ENCODE measurements at places on chromosomes 12 and 14. TPM values are rescaled to one million over a fixed set of nuclear protein-coding genes. Genes with fewer than 3 reads are reported as not detected.

DNA sequence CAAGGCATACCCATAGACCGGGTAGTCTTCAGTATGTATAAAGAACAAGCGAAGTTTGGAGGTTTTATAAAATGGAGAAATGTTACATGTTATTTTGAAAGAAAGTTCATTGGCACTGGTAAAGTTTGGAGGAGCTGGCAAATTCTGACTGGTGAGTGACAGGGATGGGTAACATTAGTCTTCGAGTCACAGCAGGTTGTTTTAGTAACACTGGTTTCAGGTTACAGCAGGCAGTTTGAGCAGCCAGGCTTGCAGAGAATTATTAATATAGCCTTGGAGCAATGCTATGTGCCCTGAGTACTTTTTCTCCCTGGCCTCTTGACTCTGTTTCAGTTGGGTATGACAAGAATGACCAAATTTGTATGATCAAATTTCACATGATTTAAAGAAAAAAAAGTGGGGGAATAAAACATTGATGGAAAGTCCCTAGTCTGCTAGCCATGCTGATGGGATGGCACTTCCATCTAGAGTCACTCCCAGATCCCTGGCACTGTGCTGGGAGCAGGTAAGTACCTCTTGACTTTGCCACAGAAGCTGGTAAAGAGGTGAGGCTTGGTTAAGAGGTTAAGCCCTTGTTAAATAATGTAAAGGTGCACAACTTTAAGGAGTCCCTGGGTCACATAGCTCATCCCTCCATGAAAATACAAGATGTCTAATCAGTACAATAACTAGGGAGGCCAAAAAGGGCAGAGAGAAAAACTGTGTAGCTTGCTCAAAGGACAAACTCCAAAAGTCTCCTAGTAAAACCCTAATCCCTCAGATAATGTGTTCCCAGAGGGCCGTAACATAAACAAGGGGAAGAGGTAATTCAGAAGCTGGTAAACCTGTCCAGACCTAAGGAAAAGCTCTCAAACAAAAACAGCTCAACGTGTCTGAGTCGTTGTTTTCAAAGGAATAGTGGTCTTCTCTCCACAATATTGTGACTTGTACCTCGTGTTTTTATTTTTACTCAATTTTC, 12.7 kb upstream of the SVOP start:
- DNase-seq, result no peak

DNA sequence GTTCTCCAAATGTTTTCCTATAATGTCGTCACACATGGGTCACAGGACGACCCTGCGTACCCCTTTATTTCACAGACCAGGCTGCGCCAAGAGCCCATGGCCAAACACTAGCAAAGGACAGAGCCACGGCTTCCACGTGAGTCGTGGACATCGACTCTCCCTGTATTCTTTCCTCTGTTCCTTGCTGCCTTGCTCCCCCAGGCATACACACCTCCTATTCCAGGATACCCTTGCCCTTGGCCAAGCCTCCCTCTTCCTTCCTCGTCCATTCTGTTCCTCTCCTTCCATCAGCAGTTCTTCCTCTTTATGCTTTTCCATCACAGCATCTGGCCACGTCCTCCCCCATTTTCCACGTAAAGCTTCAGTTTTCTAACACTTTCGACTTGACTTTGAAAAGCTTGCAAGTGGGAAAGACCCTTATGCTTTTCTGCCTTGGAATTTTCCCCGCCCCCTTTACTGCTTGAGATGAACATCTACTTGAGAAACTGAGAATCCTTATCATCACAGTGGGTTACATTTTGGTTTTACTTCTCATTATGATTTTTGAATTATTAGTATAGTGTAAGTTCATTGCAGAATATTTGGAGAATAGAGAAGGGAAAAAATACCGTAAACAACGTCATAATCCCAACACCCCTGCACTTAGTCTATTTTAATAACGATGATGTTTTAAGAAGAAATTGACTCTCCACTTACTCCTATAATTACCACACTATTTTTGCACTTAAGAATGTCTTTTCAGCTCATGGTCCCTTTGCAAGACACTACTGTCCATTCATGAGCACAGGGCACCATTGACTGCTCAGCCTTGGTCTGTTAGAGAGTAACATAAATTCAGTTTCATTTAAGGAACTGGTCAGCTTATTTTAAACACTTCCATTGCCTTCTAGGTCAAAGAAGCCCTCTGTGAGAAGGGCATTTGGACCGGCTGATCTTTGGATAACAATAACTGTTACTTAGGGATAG, 15.8 kb upstream of the NINJ2 start:
- no peak for DNase-seq

GRCh38 chr14:24398293-24398652, 530 bp upstream of the NYNRIN start:
- DNase-seq, result no peak

GRCh38 chr12:8513256-8513655, at the start of gene CLEC4D:
TSS of gene CLEC4D (plus strand) at chr12:8513503. CDS start at chr12:8513733, 230 bp downstream.
- DNase-seq, result no peak

The GPR162 gene
- total RNA-seq, result 0.74 TPM

Measured in Daoy (cell line).